Right cardiac atrium (tissue), 5 donors: ENCODE measurements at places on chromosomes 5 and 9.

GRCh38 chr5:89071101-89071940 lies 188.3 kb upstream of the MEF2C start:
- DNase-seq = no peak

DNA sequence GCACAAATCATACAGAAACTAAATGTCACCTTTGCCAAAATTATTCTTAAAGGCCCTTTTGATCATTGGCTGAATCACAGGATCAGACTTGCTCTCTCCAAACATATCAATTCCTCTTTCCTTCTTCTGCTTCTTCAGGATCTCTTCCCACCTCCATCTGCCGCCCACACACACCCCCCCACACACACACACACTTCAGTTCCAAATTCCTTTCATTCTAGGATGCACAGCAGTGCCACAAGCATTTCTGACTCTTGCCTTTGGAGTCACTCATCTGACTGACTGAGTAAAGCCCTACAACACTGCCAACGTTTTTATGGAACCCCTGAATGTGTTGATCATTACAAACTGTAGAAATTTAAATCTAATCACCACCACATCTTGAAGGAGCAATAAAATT lies 22.9 kb downstream of the DNAH5 start:
- DNase-seq = no peak

GRCh38 chr5:143151056-143151700 lies 252.3 kb downstream of the NR3C1 start:
- no peak for DNase-seq

- DNase-seq = no peak
Observed at GRCh38 chr9:14961372-14962068, 51.3 kb upstream of the FREM1 start.

- DNase-seq = no peak
Observed at GRCh38 chr5:112960315-112960714, 16.3 kb upstream of the DCP2 start.

GRCh38 chr9:78215706-78216105 lies 20.2 kb upstream of the CEP78 start:
- no peak for DNase-seq

DNA sequence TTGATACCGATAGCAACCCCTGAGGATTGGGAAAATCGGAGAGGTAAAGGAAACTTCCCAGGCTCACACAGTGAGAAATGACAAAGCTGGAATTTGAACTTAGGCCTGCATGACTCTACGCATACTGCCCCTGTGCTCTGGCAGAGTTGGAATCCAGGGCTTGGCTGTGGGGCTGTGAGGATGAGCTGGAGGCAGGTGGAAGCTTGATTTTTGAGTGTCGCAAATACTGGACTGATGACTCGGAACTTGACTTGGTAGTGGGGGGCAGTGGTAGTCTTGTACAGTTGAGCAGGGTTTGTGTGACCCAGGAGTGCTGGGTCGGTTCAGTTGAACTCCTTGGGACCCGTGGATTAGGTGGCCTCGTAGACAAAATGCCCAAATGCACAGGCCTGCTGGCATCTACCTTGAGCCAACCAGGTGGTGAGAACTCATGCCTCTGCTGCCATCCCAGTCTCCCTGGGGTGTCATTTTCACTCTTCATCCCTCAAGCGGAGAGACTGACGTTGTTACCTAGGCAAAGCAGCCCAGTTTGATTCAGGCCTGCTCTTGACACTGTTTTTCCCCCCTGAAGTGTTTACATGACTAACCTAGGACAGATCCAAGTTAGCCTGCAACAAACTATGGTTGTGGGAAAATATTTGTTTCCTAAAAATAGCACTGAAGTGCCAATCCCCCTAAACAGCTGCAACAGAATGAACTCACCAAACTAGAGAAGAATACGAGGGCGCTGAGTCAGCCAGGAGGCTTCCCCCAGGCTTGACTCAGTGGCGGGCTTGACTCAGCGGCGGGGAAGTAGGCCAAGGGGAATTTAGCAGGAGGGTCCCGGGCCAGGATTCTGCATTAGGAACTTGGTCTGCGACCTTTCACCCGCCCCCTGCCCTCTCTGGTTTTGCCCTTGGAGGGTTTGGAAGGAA lies 45.7 kb upstream of the ORM1 start:
- DNase-seq = peak; percentile 23

GRCh38 chr5:56681346-56681745 lies 134.0 kb upstream of the MAP3K1 start:
- no peak for DNase-seq

GRCh38 chr5:5711112-5711511 lies 288.6 kb downstream of the ICE1 start:
- DNase-seq = no peak

DNA sequence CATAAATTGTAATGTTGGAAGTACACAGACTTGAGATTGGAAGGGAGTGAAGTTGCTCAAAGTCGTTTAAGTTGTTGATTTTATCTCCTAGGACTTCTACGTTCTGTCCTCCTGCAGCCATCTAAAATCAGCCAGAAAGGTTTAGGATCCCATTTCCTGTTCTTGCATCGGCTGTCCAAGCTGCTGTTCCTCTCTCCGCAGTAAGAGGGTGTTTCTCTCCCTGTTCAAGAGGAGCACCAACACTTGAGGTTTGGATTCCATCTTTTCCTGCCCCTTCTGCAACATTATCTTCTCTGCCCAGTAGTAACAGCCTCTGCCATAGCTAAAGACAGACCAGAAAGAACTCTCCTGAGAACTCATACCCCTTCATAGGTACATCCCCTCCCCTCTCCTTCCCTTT lies 373.4 kb downstream of the GADD45G start:
- no peak for DNase-seq

DNA sequence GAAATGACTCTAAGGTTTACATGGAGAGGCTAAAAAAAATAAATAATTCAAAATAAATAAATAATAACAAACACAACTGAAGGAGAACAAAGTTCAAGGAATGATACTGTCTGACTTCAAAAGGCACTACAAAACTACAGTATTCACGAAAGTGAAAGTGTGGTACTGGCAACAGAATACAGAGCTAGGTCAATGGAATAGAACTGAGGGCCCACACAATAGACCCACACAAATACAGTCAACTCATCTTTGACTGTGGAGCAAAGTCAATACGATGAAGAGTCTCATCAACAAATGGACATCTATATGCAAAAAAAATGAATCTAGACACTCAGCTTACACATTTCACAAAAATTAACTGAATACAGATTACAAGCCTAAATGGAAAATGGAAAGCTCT lies 75.3 kb downstream of the FBXW11 start:
- DNase-seq = no peak

GRCh38 chr5:142783601-142784341 lies 13.6 kb downstream of the ARHGAP26 start:
- peak; percentile 74 for DNase-seq

DNA sequence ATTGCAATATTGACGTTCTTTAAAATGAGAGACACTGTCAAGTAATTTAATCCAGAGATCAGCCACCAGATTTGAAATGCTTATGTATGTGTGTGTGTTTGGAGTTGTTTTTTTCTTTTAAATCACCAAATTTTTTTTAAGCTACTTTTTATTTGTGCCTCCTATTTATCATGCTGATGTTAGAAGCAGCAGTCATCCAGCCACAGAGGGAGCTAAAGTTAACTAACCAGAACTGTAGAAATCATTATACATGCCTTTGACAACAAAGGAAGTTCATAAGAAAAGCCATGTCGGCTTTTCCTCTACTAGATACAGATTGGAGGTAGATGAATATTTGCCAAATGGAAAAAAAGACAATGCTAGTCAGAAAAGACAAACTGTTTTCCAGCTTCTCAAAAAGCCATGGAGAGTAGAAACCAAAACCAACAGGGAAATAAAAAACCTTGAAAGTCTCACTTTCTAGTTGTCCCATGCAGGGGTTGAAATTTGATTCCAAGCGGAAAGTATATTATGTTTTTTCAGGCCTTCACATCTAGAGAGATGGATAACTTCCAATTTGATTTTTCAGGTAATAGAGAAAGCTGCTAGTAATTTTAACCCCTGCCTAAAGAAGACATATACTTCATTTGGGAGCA lies 4.5 kb downstream of the PURA start:
- DNase-seq = no peak

DNA sequence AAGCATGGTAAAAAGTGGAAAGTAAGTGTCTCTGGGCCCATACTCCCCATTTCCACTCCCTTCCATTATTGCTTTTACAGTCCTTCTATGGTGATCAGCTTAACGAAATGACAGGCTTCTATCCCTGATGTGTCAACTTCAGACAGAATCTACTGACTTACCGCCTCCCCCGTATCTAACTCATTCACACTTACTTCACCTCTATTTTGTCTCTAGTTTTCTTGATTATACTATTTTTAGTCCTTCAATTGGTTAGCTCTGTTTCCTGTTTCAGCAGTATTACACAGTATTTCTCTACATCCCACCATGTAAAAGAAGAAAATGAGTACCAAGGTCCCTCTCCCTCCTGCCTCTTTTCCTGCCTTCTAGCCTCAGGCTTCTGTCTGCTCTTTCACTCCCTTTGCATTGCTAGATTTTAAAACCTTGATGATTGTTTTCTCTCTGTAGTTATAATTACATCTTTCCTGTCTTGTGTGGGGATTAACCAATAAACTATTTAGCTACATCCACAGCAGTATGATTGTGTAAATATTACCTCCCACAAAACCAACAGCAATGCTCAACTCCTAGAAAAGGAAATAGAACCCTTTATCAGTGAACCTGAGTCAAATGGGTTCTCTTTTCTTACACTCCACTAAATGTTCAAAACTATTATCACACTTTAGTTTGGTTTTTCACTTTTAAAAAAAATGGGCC lies 53.4 kb downstream of the GNAQ start:
- DNase-seq = no peak

GRCh38 chr9:104895572-104895971 lies 32.4 kb downstream of the ABCA1 start:
- no peak for DNase-seq
